Left ventricle myocardium inferior (tissue), 1 donor: ENCODE measurements at places on chromosomes 3 and 15. TPM values are rescaled to one million over a fixed set of nuclear protein-coding genes. Genes with fewer than 3 reads are reported as not detected.

- no peak for DNase-seq
- H3K27ac ChIP-seq: no peak overlapping the region
- no peaks in the 10 kb centered on the region for H3K27me3 ChIP-seq
- no peaks in the 10 kb centered on the region for H3K36me3 ChIP-seq
- H3K4me1 ChIP-seq: peaks cover 8% of the 10 kb centered on the region
Observed at GRCh38 chr15:46251903-46252302, 617.1 kb downstream of the SQOR start.

- peaks cover 96% of the 10 kb centered on the region for H3K4me1 ChIP-seq
- H3K27me3 ChIP-seq: no peaks in the 10 kb centered on the region
- peak overlapping the region; percentile 81 for H3K4me3 ChIP-seq
- H3K27ac ChIP-seq: peak overlapping the region; percentile 100
- H3K36me3 ChIP-seq: peaks cover 21% of the 10 kb centered on the region
Observed at GRCh38 chr3:50608278-50608677, 3.3 kb downstream of the CISH start.

- peak; percentile 40 for DNase-seq
- H3K36me3 ChIP-seq: no peaks in the 10 kb centered on the region
- peaks cover 95% of the 10 kb centered on the region for H3K4me1 ChIP-seq
- peak overlapping the region; percentile 50 for H3K4me3 ChIP-seq
- no peaks in the 10 kb centered on the region for H3K27me3 ChIP-seq
Observed at GRCh38 chr15:77495838-77496596, 75.3 kb downstream of the HMG20A start.

DNA sequence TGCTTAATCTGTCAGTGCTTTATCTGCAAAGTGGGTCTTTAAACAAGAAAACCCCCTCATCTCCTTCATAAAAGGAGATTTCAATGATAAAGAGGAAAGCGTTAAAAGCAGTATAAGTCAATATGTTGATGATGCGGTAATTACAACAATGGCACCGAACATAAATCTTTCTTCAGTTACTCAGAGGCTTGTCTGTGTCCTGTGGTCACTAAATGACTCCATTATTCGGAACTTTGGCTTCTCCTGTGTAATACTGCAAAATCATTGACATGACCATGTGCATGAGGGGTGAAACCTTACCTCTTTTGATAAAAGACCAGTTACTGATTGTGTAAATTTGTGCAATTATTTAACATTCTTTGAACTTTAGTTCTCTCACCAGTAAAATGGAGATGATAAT, 4.8 kb upstream of the USP3 start:
- H3K36me3 ChIP-seq: no peaks in the 10 kb centered on the region
- H3K4me1 ChIP-seq: peaks cover 37% of the 10 kb centered on the region
- H3K27me3 ChIP-seq: no peaks in the 10 kb centered on the region
- no peak for DNase-seq
- H3K27ac ChIP-seq: no peak overlapping the region
- no peak overlapping the region for H3K4me3 ChIP-seq

The AADAC gene
- total RNA-seq: not detected

The MAP6D1 gene
- 2.4 TPM for total RNA-seq

The SLC25A20 gene
- total RNA-seq: 94.1 TPM

The GAP43 gene
- 1.2 TPM for total RNA-seq

The TNNC1 gene
- 8,962 TPM for total RNA-seq

The OIP5 gene
- 0.19 TPM for total RNA-seq

The USP13 gene
- total RNA-seq: 162 TPM

The KAT2B gene
- total RNA-seq: 94.3 TPM
